ENCODE measurements at places on chromosomes 7 and 10. TPM values are rescaled to one million over a fixed set of nuclear protein-coding genes. Genes with fewer than 3 reads are reported as not detected.

The INHBA gene
- 1.3 TPM for total RNA-seq

The SFTPA1 gene
- total RNA-seq: not detected

The TPST1 gene
- 24.5 TPM for total RNA-seq

The FAM131B gene
- total RNA-seq: 0.11 TPM

The ANK3 gene
- total RNA-seq: 113 TPM

The EEPD1 gene
- total RNA-seq: 8.1 TPM

The OPALIN gene
- not detected for total RNA-seq

The WBP1L gene
- total RNA-seq: 384 TPM

The FAM170B gene
- total RNA-seq: not detected

The PGAM2 gene
- total RNA-seq: 12.3 TPM

The ARHGAP21 gene
- 89.1 TPM for total RNA-seq

The LLCFC1 gene
- not detected for total RNA-seq

The UFSP1 gene
- 9.1 TPM for total RNA-seq

The ZYX gene
- 30.8 TPM for total RNA-seq

The FAM221A gene
- total RNA-seq: 28.2 TPM

The CLEC2L gene
- not detected for total RNA-seq

The JAKMIP3 gene
- total RNA-seq: 3.0 TPM

The HOGA1 gene
- 4.5 TPM for total RNA-seq

The DYDC2 gene
- total RNA-seq: not detected

The TCERG1L gene
- total RNA-seq: 5.4 TPM

The PLCE1 gene
- 15.6 TPM for total RNA-seq

The MEIG1 gene
- total RNA-seq: not detected

The SLC25A28 gene
- 23.8 TPM for total RNA-seq

The ZNF679 gene
- not detected for total RNA-seq

The CRYGN gene
- 16.4 TPM for total RNA-seq

The BEND7 gene
- total RNA-seq: 64.7 TPM
